ENCODE measurements at places on chromosomes 6 and 20.

GRCh38 chr20:43820731-43821330 lies 93.8 kb upstream of the TOX2 start:
- DNase-seq, result no peak

GRCh38 chr6:24720131-24720603 lies 1.2 kb upstream of the C6orf62 start:
- peak; percentile 50 for DNase-seq

DNA sequence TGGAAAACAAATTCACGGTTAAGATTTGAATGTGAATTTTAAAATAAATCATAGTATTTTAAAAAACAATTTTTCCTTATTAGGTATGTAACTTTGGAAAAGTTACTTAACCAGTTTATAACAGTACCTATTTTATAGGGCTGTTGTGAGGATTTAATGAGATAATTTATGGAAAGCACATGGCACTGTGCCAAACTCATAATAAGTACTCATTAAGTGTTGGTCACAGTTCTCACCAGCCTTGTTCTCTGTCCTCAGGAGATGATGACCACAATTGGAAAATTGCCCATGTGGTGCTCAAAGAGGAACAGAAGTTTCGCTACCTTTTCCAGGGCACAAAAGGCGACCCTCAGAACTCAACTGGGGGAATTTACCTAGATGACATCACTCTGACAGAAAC lies 39.6 kb downstream of the MEP1A start:
- DNase-seq, result no peak

DNA sequence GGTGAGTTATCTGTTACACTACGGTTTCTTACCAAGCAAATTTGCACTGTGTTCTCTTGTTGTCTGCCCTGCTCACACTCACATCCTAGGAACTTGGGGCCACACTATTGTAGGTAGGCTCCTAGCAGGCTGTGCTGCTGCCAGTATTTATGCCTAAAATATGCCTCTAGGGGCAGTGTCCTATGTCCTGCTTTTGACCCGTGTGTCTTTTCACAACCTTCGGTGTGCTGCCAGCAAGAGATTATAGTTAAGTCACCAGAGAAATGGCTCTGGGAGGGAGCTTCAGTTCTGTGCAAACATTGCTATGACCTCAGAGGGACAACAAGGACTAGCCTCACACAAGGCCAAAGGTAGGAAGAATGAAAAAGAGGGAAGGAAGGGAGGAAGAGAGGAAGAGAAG lies 8.9 kb upstream of the TAAR5 start:
- DNase-seq, result no peak

DNA sequence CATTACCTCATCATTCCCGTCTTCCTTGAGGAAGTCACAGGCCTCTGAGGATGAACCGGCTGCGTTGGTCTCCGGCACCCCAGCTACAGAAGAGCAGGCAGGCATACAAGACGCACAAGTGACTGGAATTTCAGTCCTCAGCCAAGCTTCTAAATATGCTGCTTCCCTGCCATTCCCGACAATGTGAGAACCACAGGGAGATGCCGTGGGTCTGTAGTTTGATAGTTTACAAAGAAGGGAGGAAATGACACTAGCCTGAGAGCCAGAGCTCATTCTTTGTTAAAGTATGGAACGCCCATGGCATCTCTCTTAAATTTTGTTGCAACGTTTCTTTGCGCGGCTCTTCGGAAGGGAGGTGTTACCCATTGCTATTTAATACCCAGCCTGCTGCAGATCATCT lies 25.7 kb downstream of the HEBP2 start:
- DNase-seq, result no peak

DNA sequence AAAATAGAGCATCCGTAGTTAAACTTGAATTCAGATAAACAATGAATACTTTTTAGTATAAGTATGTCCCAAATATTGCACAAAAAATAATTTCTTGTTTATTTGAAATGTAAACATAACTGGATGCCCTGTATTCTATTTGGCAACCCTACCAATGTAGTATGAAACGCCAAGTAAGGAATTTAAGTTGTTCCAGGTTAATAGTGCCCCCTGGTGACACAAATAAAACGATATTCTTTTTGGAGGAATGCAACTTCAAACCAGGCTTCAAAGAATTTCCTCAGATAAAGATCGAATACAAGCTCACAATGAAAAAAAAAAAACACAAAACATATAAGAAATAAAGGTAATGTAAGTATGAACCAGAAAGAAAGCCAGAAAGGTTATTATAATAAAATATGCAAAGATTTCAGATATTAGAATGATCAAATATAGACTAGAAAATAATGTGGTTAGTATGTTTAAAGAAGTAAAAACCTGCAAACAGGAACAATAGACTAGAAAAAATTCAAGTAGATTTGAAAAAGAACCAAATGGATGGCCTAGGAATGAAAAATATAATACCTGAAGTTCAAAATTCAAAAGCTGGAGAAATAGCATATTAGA lies 18.4 kb upstream of the AKAP7 start:
- DNase-seq, result no peak
